ENCODE measurements at places on chromosomes 12 and 14. TPM values are rescaled to one million over a fixed set of nuclear protein-coding genes. Genes with fewer than 3 reads are reported as not detected.

DNA sequence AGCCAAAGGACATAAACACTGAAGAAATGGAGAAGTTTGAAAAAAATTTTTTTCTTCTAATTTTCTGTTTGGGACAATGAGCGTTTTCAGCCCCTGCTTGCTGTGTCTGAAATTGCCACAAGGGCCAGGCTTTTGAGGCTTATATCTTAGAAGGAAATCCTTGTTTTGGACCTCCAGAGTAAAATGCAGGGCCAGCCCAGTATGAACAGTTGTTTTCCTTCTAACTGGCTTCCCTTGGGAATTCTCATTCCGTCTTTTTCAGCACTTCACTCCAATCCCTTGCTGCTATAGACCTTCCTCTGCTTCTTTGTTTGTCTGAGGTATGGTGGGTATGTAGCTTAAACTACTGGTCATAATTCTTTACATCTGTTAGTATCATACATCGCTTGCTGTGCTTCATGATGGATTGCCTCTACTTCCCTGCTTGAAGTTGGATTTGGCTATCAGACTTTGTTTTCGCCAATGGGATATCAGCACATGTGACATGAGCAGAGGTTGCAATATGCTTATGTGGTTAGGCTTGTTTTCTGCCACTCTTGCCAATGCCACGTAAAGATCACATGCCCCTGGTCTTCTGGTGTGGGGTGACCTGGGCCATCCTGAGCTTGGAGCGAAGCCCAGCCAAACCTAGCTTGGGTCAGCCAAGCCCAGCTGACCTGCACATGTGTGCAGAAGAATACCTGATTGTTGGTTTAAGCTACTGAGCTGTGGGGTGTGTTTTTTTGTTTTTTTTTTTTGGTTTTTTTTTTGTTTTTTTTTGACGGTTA lies 64.7 kb downstream of the AVPR1A start:
- DNase-seq, result no peak
- H3K36me3 ChIP-seq, result no peaks in the 10 kb centered on the region
- H3K4me1 ChIP-seq, result no peaks in the 10 kb centered on the region
- no peak overlapping the region for H3K27ac ChIP-seq
- no peak overlapping the region for H3K4me3 ChIP-seq

Gene PRB2
- not detected for total RNA-seq

GRCh38 chr14:85594217-85594616 lies 64.3 kb downstream of the FLRT2 start:
- H3K36me3 ChIP-seq, result no peaks in the 10 kb centered on the region
- no peak overlapping the region for H3K4me3 ChIP-seq
- H3K4me1 ChIP-seq, result no peaks in the 10 kb centered on the region
- no peaks in the 10 kb centered on the region for H3K27me3 ChIP-seq

DNA sequence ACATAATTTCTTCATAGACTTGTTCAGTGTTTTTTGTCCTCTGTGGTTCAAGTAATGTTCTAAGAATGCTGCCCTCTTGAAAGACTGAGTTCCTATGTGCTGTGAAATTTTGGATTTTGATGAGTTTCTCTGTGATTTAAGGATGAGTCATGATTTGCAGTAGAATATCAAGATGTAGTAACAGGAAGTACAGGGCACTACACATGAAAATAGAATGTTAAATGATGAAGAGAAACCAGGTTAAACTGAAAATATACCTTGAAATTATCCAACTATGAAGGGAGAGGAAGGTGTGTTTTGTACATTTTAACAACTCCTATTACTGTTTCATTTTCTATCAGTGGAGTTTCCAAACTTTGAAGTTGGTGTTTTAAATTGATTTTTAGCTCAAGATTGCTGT lies 4.8 kb downstream of the ELK3 start:
- no peak for DNase-seq
- peaks cover 4% of the 10 kb centered on the region for H3K4me1 ChIP-seq
- no peaks in the 10 kb centered on the region for H3K27me3 ChIP-seq
- H3K4me3 ChIP-seq, result no peak overlapping the region
- H3K27ac ChIP-seq, result no peak overlapping the region

Gene KRT85
- total RNA-seq, result not detected

DNA sequence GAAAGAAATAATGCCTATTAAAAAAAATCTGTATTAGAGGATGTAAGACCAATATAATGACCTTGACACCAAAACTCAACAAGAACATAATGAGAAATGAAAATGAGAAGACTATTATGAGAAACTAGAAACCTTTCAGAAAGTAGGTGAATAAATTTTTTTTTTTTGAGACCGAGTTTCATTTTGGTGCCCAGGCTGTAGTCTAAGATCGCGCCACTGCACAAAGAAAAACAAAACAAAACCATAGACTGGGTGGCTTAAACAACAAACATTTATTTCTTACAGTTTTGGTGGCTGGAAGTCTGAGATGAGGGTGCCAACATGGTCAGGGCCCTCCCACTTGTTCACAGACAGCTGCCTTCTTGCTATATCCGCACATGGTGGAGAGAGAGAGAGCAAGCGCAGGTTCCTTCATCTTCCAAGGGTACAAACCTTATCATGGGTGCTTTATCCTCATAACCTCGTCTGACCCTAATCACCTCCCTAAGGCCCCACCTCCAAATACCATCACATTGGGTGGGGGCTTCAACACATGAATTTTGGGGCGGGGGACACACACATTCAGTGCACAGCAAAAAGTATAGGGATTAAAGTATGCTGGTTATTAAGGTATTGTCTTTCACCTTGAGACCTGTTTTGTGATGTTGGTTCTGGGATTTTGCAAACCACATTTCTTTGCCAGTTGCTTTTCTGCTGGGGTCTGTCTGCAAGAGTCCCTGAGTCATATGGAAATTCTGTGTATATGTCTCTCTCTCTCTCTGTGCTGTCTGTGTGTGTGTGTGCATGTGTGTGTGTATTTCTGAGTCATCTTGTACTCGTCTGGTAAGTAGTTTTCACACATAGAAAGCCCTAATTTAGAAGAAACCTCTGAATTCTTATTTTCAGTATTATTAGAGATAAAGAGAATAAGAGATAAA lies 26.2 kb downstream of the ZCRB1 start:
- DNase-seq, result no peak
- H3K27me3 ChIP-seq, result no peaks in the 10 kb centered on the region
- no peak overlapping the region for H3K4me3 ChIP-seq
- no peaks in the 10 kb centered on the region for H3K4me1 ChIP-seq

DNA sequence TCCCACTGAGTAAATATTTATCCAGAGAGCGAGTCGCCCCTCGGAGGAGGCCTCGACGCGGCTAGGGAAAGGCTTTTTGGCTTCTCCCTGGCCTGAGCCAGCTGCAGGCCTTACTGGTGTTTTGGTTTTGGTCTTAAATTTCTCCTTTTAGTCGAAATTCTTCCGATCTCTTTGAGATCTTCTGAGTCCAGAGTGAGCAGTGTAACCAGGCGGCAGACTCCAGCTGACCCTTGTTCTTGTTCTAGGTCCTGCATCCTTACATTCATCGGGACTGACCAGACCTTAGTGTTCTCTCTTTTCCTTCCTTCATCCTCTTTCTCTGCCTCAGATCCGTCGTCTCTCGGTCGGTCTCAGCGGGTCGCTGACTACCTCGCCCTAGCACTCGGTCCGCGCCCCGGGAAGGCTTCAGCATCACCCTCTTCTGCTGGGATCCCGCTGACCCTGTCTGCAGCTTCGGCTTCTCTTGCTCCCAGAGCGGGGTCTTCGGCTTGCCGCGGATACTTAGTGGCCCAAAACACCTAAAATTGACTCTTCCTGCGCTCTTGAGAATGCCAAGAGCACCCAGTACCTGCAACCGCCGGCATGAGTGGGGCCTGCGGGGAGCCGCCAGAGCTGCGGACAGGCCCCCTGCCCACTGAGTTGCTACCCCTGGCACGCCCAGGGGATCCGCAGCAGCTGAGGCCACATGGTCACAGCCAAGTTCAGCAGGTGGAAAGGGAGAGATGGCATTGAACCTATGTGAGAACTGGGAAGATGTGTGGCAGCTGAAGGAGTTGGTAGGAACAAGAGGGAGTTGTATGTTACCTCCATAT lies 2.4 kb upstream of the PAX9 start:
- no peaks in the 10 kb centered on the region for H3K27me3 ChIP-seq
- H3K27ac ChIP-seq, result no peak overlapping the region
- H3K36me3 ChIP-seq, result no peaks in the 10 kb centered on the region
- H3K4me1 ChIP-seq, result no peaks in the 10 kb centered on the region
- no peak overlapping the region for H3K4me3 ChIP-seq

Gene SIX1
- 2.2 TPM for total RNA-seq

DNA sequence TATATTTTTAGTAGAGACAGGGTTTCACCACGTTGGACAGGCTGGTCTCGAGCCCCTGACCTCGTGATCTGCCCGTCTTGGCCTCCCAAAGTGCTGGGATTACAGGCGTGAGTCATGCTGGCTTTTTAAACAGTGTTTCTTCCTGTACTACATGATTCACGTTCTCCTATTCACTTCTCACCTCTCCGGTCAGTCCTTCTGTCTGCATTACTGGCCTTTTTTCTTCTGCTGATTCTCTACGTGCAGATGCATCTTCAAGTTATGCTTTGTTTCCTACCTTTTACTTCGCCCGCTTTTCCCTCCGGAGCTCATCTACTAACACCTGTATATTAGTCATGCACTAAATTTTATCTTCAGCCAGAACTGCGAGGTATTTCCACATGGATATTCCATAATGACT lies 296.2 kb upstream of the FLRT2 start:
- no peaks in the 10 kb centered on the region for H3K27me3 ChIP-seq
- no peaks in the 10 kb centered on the region for H3K36me3 ChIP-seq
- DNase-seq, result no peak
- H3K27ac ChIP-seq, result no peak overlapping the region

DNA sequence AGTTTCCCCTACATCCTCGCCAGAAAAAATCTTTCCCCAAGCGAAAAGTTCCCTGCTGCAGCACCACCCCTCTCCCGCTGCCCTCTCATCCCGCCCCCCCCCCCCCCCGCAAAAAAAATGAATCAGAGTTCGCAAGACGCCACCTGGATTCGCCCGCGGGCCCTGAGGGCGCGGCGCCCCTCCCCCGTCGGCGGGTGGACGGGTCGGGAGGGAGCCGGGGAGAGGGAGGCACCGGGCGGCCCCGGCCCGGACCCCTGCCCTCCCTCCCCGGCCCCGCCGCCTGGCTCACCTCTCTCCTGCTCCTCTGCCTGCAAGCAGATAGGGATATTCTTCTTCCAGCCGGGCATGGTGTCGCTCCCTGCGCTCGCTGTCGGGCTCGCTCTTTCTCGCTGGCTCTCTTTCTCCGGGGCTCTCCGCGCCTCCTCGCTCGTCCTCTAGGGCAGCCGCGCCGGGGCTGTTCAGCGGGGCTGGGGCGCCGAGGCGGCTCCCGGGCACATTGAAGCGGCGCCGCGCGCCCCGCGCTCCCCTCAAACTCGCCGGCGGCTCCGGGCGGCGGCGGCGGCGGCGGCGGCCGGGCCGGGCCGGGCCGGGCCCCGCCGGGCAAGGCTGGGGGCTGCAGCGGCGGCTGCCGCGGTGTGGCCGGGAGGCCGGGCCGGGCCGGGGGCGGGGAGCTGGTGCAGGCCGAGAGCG lies 200.3 kb upstream of the CAND1 start:
- H3K4me3 ChIP-seq, result peak overlapping the region; percentile 37
- no peaks in the 10 kb centered on the region for H3K36me3 ChIP-seq
- no peak overlapping the region for H3K27ac ChIP-seq
- H3K4me1 ChIP-seq, result no peaks in the 10 kb centered on the region

Gene CINP
- 30.8 TPM for total RNA-seq

GRCh38 chr14:103931422-103931821 lies 3.2 kb downstream of the TDRD9 start:
- no peak overlapping the region for H3K27ac ChIP-seq
- H3K27me3 ChIP-seq, result no peaks in the 10 kb centered on the region
- H3K4me1 ChIP-seq, result no peaks in the 10 kb centered on the region
- no peak for DNase-seq
- H3K4me3 ChIP-seq, result no peak overlapping the region
- H3K36me3 ChIP-seq, result no peaks in the 10 kb centered on the region

- no peaks in the 10 kb centered on the region for H3K27me3 ChIP-seq
Measured at GRCh38 chr14:77601846-77602619, 14.4 kb downstream of the SPTLC2 start.

GRCh38 chr14:60179431-60179869 lies 14.3 kb upstream of the DHRS7 start:
- no peak overlapping the region for H3K4me3 ChIP-seq
- DNase-seq, result no peak
- no peaks in the 10 kb centered on the region for H3K27me3 ChIP-seq
- H3K27ac ChIP-seq, result no peak overlapping the region

- H3K27me3 ChIP-seq, result no peaks in the 10 kb centered on the region
- H3K36me3 ChIP-seq, result peaks cover 2% of the 10 kb centered on the region
- H3K4me3 ChIP-seq, result no peak overlapping the region
- peak overlapping the region; percentile 33 for H3K27ac ChIP-seq
Measured at GRCh38 chr12:111643427-111643826, 42.3 kb downstream of the BRAP start.

- no peak overlapping the region for H3K4me3 ChIP-seq
- no peaks in the 10 kb centered on the region for H3K27me3 ChIP-seq
- no peaks in the 10 kb centered on the region for H3K4me1 ChIP-seq
- H3K27ac ChIP-seq, result no peak overlapping the region
- peaks cover 1% of the 10 kb centered on the region for H3K36me3 ChIP-seq
- DNase-seq, result no peak
Measured at GRCh38 chr12:71447691-71448132, 8.1 kb downstream of the LGR5 start.

- no peaks in the 10 kb centered on the region for H3K4me1 ChIP-seq
- H3K36me3 ChIP-seq, result no peaks in the 10 kb centered on the region
- H3K27ac ChIP-seq, result no peak overlapping the region
- H3K4me3 ChIP-seq, result no peak overlapping the region
Measured at GRCh38 chr12:114902665-114903064, 218.7 kb upstream of the TBX3 start.

- no peak overlapping the region for H3K4me3 ChIP-seq
- H3K27me3 ChIP-seq, result no peaks in the 10 kb centered on the region
- no peak overlapping the region for H3K27ac ChIP-seq
- no peaks in the 10 kb centered on the region for H3K4me1 ChIP-seq
- no peaks in the 10 kb centered on the region for H3K36me3 ChIP-seq
Measured at GRCh38 chr12:47387994-47388393, 308.2 kb upstream of the AMIGO2 start.

DNA sequence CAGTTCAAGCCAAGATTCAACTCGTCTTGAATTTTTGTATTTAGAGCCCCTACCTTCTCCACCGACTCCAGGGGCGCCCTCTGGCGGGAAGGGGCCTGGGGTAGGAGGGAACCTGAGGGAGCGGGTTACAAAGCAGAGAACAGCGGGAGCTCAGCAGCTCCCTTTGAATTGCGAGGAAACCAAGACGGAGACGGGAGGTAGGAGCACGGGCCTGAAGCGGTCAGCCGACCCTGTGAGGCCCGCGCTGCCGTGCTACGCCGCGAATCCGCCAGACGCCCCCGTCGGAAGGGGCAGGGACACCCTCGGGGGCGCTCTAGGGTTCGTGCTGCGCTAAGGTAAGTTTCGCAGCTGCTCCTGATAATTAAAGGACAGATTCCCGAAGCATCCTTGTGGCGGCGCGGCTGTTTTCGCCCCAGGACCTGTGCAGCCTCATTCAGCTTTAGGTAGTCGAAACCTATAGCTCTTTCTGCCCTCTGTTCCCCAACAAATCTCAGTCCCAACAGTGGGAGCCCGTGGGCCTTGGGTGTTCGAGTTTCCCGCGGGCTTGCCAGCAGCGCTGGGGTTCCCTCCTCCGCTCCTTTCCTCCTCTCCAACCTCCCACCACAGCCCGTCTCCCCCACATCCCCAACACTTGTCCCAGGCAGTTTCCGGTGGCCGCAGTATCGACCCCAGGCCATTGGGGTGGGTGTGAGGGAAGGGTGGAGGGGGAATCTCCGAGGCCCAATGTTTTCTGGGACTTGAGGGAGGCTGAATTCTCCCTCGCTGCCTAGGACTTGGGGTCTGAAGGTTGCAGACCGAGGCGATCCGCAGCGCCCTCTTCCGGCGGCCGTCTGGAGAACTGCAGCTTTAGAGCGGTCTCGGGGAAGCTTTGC lies 5.1 kb upstream of the NKX2-1 start:
- H3K4me1 ChIP-seq, result no peaks in the 10 kb centered on the region
- H3K4me3 ChIP-seq, result no peak overlapping the region
- no peak for DNase-seq
- H3K27me3 ChIP-seq, result no peaks in the 10 kb centered on the region

Gene KRT6C
- total RNA-seq, result not detected
